Eye (tissue), 1 donor: ENCODE measurements at places on chromosomes 4 and X.

- no peak for DNase-seq
Measured at GRCh38 chr4:53171797-53172196, 194.1 kb downstream of the SCFD2 start.

- peak; percentile 49 for DNase-seq
Measured at GRCh38 chrX:135112096-135112729, 8.1 kb downstream of the ETDB start.

GRCh38 chrX:108223585-108223984, 132.0 kb downstream of the ATG4A start:
- no peak for DNase-seq

GRCh38 chr4:138053641-138054301, 188.4 kb downstream of the SLC7A11 start:
- no peak for DNase-seq

DNA sequence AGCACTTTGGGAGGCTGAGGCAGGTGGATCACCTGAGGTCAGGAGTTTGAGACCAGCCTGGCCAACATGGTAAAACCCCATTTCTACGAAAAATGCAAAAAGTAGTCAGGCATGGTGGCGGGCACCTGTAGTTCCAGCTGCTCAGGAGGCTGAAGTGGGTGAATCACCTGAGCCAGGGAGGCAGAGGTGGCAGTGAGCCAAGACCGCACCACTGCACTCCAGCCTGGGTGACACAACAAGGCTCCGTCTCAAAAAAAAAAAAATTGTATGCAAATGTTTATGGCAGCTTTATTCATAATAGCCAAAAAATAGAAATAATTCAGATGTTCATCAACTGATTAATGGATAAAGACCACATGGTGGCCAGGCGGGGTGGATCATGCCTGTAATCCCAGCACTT, 9.8 kb upstream of the NOCT start:
- DNase-seq: no peak

DNA sequence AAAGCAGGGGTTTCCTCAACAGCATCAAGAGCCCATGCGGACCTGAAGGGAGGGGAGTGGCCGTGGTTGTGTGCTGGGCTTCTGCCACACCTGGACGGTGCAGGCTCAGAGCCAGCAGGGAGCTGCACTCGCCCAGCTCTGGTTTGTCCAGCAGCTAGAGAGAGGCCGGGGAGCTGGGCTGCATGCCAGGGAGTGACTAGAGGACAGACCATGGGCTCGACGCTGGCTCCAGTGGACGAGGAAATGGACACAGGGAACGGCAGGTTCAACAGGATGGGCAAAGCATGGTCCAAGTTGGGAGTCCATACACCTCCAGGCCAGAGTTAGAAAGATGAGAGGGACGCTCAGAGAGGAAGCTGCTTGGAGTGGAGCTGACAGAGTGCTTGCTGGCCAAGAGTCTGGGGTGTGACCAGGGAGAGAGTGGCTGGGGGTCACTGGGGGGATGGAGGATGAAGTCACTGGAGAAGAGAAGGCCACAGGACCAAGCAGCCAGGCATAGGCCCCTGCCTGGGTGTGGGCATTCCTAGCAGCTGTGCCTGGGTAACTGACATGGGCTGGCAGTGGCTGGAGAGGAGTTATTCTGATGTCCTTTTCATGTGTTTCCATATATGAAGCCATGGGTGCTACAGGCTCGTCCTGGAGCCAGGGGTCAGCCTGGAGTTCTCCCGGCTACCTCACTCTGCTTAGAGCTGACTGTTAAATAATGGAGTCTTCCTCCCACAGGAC, 42.8 kb downstream of the HTT-AS start:
- no peak for DNase-seq

- DNase-seq: no peak
Measured at GRCh38 chrX:44480591-44480990, 62.1 kb downstream of the FUNDC1 start.

DNA sequence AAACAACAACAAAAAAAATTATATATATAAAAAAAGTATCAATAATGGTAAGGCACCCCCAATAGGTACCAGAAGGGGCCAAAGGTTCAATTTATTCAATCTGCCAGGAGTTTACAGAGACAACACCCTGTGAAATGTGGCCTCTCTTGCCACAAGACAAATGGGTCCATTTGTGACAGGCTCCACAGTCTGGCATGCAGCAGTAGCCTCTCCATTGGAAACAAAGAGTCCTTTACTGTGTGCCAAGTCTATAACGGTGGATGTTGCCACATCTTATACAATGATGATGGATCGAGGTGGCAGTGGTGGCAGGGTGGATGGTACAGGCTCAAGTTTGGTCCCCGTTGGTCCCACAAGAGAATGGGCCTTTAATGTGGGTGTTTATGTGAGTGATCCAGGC, 70.1 kb upstream of the SH3RF1 start:
- no peak for DNase-seq

DNA sequence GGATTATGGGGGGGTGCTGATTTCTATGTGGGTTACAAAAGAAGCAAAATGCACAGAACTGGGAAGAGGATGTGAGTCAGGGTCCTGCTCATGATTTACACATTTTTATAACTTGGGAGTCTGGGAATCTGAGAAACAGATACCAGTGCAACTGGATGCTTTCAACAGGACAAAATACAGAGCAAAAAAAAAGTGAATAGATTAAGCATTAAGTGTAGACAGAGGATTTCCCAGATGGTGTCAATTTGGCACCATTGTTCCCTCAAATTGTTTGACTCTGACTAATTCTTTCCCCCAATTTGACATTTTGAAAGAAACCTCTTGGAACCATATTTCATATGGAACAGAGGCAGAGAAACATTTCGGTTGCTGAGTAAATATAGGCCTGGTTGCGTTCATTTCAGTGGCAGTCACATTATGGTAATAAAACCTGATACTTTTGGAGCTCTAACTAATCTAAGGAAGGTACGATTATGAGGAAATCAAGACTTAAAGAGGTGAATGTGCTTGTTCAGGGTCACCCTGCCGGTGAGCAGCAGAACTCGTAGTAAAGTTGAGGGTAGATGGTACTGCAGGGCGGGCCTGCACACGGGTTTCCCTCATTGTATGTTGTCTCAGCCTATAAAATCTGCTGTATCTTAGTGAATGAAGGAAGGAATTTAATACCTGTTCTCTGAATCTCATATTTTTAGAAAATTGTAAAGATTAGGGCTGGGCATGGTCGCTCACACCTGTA, 18.7 kb upstream of the CDKL5 start:
- DNase-seq: no peak

GRCh38 chr4:74628852-74629620, 165.3 kb downstream of the BTC start:
- no peak for DNase-seq

GRCh38 chr4:102466298-102466697, 34.9 kb upstream of the NFKB1 start:
- no peak for DNase-seq

GRCh38 chr4:83205760-83206159, 78.8 kb downstream of the COQ2 start:
- DNase-seq: no peak

GRCh38 chr4:69742596-69742995, 17.8 kb downstream of the SULT1B1 start:
- no peak for DNase-seq

DNA sequence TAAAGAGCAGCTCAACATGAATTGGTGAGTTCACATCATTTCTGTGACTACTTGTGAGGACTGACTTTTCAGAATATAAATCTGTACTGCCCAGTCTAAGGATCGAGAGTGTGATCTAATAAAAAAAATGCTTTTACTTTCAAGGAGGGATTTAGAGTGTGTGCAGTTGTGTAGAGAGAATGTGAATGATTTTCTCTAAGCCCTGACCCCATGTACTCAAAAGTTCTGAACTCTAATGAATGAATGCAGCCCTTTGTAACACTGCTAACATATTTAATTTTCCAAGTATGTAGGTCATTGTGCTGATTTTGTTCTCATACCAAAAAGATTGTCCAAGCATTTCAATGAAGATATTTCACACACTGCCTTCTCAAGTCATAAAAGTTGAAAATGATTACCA, 92.5 kb upstream of the STOX2 start:
- DNase-seq: no peak

DNA sequence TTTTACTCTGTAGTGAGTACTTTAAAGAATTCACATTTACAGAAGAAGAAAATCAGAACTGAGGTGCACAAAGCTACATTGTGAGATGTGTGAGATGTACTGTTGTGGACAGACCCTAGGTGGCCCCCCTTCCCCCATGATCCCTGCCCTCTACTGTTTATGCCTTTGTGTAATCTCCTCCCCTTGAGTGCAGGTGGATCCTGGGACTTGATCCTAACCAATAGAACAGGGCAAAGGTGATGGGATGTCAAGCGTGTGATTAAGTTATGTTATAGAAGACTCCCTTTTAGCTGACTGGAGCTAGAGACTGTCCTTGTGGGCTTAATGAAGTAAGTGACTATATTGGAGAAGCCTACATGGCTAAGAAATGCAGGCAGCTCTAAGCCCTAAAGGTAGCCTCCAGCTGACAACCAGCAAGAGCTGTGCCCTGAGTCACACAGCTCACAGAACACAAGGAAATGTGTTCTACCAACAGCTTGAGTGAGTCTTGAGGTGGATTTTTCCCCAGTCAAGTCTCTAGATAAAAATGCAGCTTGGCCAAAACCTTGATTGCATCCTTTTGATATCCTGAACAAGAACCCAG, 225.2 kb upstream of the LEF1 start:
- peak; percentile 61 for DNase-seq

DNA sequence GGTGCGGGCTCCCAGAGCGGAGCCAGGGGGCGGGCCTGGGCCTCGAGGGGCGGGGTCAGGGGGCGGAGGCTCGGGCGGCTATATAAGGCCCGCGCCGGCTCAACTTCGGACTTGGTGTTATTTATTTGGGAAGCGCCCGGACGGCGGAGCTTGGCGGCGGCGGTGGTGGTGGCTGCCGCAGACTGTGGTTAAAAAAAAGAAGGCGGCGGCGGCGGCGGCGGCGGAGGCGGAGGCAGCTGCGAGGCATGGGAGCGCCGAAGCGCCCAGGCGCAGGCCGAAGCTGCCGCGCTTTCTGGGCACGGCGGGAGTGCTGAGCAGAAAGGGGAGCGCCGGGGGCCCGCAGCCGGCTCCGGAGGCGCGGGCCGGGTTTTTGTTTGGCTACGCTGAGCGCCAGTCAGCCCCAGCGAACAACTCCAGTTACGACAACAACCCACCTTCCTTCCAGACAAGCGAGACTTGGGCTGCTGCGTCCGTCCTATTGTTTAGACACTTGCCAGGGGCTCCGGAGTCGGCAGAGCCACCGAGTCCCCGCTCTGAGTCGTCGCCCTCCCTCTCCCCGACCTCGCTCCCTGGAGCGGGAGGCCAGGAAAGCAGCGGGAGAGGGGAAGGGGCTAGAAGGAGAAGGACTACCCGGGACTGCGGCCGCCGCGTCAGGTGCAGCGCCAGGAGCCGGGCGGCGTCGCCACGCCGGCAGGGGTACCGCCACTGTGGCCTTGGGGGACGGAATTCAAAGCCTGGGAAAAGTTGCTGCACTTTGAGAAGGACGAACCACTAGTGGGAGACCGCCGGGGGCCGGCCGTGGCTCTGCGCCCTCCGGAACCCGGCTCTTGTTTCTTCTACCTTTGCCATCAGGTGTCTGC, at the start of gene SLIT2:
Gene SLIT2, plus strand, starts transcription at position 110 of the 860 bp plus-strand sequence. CDS start 1,911 bp downstream, outside the sequence.
- DNase-seq: peak; percentile 96

- no peak for DNase-seq
Measured at GRCh38 chrX:134158821-134159512, 78.0 kb upstream of the CCDC160 start.

- DNase-seq: no peak
Measured at GRCh38 chr4:143616771-143617170, 83.7 kb downstream of the FREM3 start.
